NCI-H748 treated with DMSO at 0.1 percent for 48 hours (cell line): ENCODE measurements at places on chromosomes 4 and X.

GRCh38 chrX:19057856-19058255, 64.4 kb downstream of the ADGRG2 start:
- no peak for DNase-seq

GRCh38 chrX:119826399-119826959, 26.3 kb downstream of the UPF3B start:
- DNase-seq = no peak

- no peak for DNase-seq
These were observed 111.8 kb upstream of the MAP3K15 start for GRCh38 chrX:19627081-19627480.

DNA sequence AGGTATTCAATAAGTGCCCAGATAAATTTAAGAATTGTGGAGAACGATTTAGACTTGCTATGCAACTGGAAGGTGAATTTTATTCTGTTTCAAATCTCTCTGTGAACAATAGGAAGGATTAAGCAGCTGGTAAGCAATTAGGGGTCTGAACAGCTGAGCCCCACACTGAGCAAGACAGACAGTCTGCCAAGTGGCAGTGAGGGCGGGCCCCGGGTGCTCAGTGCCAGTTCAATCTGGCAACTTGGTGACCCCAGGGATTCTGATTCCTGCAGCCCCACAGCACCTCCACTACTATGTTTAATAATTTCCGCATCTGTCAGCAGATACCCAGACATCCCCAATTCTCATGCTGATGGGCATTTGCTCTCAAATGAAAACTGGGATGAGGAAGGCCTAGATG, 317.3 kb downstream of the PPP1R2C start:
- DNase-seq = no peak

- no peak for DNase-seq
These were observed 59.3 kb downstream of the PSAPL1 start for GRCh38 chr4:7375427-7375826.

DNA sequence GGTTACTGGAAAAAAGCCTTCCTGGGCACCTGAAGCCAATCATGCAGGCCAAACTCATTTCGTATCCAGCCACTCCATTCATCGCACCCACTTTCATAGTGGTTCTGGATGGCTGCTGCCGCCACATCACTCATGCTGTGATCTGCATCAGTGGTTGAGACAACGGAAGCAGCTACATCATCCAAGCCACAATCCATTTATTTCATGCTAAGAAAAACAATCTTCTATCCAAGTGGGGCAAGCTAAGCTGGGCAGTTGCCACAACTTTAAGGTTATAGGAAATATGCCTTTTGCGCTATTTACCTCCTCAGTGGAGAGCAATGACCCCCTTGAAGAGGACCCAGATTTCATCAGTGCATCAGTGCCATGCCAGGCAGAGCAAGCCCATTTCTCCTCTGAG, 124.6 kb downstream of the GRIA3 start:
- DNase-seq = no peak

- peak; percentile 20 for DNase-seq
These were observed at the start of gene USP11 for GRCh38 chrX:47232803-47233332. Gene USP11, plus strand, starts transcription at chrX:47233009. Its CDS starts 35 bp downstream, at chrX:47233044.

GRCh38 chr4:124415146-124415545, 297.4 kb downstream of the ANKRD50 start:
- DNase-seq = no peak

DNA sequence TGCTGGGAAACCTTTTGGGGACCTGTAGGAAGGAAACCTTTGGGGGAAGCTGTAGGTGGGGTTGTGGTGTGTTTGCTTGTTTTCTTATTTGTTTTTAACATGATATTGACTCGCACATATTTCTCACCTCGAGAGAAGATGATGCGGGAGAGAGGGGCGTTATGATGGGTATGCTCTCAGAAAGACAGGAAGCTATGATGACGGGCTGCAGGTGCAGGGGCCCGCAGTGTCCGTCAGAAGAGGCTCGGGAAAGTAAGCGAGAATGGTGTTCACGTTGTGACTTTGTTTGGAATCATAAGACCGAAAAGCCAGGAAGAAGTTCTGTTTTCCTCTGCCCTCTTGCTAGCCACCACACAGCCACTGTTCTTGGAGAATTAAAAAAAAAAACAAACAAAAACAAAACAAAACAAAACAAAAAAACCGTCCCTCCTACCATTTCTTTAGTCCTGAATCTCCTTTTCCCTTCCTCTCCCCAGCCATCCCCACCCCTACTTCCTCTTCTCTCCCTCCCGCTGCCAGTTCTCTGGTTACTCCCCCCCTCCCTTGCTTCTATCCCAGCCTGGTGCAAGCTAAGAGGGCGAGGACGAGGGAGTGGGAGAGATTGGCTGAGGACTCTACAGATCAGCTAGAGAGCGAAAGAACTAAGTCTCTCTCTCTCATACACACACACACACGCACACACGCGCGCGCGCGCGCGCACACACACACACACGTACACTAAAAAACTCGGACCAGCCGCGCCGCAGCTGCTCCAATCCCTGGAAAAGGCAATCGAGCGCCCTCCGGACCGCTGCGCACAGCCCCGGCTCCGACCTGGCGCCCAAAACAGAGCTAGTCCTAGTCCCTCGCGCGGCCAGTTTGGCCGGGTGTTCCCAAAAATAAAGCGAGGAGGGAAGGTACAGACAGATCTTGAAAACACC, at the start of gene BMP3:
TSS of gene BMP3 (plus strand) at position 648 of the 920 bp plus-strand sequence. CDS start 577 bp downstream, outside the sequence.
- no peak for DNase-seq

DNA sequence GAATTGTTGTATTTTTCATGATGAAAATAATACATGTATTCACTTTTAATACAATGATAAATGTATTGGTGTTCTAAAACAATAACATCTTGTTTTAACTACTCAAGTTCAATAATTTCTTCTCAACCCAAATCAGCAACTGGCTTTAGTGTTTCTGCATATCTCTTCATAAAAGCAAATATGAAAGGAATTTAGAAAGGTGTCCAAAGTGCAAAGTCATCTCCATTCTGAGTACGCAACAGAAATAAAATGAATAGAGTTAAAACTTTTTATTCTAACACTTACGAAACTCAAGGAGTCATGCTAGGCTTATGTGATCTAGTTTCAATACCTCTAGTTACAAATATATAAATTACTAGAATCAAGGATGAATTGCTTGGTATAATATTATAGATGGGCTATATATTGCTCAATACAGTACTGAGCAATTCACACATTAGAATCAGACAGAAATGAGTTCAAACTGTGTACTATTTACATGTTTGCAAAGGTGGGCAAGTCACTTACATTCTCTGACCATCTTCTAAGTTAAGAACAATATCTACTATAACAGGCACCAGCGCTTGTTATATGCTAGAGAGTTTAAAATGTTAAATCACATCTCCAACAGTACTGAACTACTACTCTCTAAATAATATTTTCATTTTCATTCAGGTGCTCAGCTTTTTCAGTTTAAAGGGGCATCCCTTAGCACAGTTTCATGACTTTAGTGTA, 51.5 kb downstream of the PPA2 start:
- DNase-seq = no peak

DNA sequence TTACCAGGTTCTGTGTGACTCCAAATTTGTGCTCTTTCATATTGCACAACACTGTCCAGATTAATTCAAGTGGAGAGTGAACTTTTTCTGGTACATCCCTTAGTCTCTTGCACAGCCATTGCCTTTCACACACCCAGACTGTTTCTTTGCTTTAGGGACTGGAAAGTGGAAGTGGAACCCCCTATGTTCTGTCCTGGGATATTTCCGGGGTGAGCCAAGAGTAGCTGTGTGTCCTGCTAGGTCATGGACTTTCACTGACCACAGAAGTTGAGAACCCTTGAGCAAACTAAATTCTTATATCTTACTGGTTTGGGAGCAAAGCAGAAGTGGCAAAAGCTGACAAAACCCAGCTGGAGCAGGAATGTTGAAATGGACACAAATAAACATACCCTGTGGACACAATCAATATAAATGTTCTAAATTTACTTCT, 10.3 kb upstream of the VSIG4 start:
- DNase-seq = no peak

- no peak for DNase-seq
These were observed 7.3 kb downstream of the TMEM154 start for GRCh38 chr4:152672206-152673092.

DNA sequence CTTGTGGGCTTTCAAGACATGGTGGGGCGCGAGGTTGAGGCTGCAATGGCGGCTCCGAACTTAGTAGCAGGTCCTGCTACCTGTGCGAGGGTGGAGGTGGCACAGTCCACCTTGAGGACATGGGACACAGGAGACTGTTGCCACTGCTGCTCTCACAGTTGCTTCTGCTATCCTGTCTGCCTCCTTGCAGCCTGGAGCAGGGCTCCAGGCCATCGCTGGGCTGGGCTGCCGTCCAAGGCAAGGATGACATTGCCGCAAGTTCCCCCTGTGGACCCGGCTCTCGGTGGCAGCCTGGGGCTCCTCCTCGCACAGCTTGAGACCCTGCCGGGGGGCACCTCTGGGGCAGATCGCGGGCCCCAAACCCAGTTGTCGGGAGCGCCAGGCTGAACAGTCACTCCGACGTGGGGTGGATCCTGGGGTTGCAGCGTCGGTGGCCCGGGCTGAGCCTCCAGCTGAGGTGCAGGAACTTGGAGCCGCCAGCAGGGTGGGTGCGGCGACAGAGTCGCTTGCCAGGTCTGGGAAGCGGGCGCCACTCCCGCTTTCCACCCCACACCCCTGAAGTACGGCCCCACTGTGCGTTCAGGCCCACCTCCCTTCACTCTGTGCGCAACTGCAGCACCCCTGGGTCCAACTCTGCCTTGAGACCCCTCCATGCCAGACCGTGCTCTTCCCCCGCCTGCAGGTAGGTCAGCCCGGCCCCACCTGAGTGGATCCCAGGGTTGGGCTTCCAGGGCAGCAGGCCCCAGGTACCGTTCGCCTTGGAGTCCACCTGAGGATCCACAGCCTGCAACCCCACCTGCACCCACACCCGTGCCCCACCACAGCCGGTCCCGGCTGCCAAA, 192.7 kb upstream of the NUDT6 start:
- no peak for DNase-seq

DNA sequence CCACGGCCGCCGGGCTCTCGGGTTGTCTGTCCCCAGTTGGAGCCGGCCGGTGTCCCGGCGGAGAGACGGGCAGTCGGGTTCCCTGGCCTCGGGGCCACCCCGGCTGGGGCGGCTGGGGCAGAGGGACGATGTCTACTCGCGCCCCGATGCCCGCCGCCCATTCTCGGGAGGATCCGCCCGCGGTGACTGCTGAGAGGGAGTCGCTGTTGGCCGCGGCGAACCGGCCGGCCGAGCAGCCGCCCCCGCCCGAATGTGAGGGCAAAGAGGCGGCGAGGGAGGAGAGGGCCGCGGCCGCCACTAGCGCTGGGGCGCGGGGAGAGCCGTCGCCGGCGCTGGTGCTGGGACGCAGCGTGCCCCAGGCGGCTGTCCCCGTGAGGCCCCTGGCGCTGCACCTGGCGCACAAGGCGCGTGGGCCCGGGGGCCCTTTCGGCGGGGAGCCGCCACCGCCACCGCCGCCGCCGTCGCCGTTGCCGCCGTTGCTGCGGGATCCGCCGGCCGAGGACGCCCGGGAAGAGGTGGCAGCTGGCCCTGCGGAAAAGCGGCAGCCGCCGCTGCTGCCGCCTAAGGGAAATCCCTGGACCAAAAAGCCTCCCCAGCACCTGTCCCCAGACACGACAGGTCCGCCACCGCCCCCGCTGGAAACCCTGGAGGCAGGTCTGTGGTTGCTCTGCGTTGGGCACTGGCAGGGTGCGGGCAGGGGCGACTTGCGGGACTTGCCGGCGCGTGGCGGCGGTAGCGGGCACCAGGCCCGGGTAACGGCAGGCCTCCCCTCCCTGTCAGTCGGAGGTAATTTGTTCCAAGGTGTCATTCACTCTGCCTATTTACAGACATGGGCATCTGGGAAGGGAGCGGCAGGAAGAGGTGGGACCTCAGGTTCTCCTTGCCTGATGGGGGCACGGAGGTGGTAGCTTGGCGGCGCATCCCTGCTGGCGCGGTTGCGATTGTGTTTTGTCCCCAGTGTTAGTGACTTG, 739 bp downstream of the LARP1B start:
- peak; percentile 25 for DNase-seq

DNA sequence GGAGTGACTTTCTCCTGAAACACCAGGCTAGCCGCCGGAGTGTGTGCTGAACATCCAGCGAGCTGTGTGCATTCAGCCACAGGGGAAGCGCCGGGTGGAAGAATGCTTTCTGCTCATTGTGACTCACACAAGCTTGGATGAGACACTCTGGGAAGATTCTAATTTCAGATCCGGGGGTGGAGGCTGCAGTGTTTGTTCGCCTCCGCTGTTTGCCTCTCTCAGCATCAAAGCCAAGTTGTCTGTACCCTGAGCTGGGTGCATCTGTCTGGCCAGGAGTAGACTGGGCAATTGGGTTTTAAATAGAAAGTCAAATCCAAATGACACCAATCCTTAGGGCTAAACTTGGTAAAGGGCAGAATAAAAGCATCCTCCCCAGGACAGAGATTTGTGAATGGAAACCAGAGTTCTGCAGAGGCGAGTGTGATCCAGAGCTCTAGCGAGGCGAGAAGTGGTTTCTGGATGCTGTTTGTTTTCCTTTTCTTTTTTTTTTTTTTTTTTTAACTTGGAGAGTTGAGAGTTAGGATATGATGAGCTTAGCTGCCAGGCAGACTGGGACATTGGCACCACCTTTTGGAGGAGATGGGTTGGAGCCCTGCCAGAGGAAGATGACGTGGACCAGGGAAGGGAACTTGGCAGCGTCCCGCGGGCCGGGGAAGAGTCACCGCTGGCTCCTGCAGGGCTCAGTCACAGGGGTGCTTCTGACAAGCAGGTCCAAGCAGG, 196.0 kb upstream of the PSAPL1 start:
- no peak for DNase-seq

DNA sequence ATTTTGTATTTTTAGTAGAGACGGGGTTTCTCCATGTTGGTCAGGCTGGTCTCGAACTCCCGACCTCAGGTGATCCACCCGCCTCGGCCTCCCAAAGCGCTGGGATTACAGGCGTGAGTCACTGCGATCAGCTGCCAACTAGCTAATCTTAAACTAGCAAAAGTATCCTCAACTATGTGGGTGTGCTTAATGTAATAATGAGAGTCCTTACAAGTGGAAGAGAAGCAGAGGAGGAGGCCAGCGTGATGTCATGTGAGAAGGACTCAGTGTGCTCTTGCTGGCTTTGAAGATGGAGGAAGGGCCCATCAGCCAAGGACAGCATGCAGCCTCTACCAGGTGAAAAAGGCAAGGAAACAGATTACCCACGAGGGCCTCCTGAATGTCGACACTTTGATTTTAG, 19.6 kb downstream of the SCD5 start:
- no peak for DNase-seq

GRCh38 chr4:71290074-71290473, 48.7 kb upstream of the SLC4A4 start:
- DNase-seq = no peak

GRCh38 chr4:1105662-1106061, 7.7 kb downstream of the RNF212 start:
- DNase-seq = no peak

DNA sequence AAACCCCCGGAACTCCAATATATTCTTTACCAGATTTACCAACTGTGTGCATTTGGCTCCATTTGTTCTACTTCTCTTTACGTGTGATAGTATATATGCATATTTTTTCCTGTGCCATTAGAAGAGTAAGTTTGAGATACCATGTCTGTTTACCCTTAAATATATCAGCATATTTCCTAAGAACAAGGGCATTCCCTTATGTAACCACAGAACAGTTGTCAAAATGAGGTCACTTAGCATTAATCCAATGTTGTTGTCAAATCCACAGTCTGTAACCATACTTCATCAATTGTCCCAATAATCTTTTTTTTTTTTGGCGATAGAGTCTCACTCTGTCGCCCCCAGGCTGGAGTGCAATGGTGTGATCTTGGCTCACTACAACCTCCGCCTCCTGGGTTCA, 55.2 kb downstream of the TBC1D14 start:
- no peak for DNase-seq

- DNase-seq = no peak
These were observed 21.1 kb upstream of the UBA1 start for GRCh38 chrX:47172549-47172948.
